ENCODE measurements at places on chromosomes 7 and 10.
A peak's percentile ranks its signal among the peaks of the same experiment; 100 is the strongest.

DNA sequence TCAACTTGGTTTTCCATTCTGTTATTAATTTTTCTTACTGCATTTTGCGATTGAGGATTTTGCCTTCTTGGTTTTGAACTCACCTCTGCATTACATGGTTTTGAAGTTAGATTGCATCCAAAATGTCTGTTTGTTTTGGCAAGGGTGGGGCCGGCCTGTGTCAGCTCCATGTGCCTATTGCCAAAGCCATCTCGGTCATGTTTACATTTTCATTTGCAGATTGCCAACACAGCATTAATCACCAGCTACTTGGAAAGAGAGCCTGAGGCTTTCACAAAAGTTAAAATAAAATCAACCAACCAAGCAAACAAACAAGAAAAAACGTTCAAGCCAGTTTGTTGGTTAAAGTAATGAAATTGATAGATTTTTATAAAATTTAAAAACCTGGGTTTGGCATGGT is 695.8 kb downstream of the TYW1 start:
- no peak for DNase-seq

DNA sequence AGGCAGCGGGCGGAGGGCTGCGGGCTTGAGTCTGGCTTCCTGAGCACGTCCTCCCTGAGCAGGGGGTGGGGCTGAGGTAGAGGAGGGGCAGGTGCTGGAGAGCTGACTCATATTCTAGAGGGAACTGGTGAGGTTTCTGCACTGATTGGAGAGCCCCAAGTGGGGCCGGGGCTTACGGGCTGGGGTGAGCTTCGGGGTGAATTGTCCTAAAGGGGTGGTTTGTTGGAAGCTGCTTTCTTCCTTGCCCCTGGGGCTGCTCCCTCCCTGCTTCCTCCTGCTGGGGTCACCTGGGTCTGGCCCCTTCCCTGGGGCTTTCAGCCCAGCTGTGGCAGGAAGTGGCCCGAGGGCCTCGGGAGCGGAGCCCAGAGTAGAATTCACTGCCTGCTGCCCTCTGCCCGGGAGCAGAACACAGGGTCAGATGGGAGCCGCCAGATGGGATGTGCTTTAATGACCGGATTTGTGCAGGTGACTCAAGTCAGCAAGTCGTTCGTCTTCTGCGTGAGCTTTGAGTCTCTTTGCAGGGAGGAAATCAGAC is 48.6 kb downstream of the FAM20C start:
- no peak for DNase-seq

GRCh38 chr10:72765051-72765745 is 73.3 kb downstream of the MCU start:
- DNase-seq = peak; percentile 63

GRCh38 chr10:68665841-68666240 is 55.2 kb upstream of the CCAR1 start:
- peak; percentile 83 for DNase-seq

DNA sequence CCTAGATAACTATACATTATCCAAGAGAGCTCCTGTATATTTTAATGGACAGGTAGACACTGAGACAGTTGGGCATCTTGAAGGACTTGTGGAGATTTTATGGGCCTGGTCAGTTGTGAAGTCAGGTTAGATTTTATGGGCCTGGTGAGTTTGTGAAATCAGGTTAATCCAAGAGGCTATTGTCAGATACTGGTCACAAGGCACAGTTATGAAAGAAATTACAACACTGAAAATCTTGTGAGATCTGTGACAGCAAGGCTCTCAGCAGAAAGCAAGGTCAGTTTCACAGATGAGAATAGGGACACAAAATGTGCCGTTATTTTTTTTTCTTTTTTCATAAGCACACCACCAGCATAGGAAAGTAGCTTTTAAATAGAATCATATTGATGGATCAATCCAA is 167.6 kb downstream of the VTI1A start:
- no peak for DNase-seq
